Suprapubic skin (tissue), 4 donors: ENCODE measurements at places on chromosomes 5 and 9. TPM values are rescaled to one million over a fixed set of nuclear protein-coding genes. Genes with fewer than 3 reads are reported as not detected.
A peak's percentile ranks its signal among the peaks of the same experiment; 100 is the strongest.

ANKRD55 gene
- total RNA-seq, result not detected

GRCh38 chr9:113580041-113580953 lies 116.8 kb downstream of the RGS3 start:
- peaks cover 12% of the 10 kb centered on the region for H3K36me3 ChIP-seq
- H3K4me3 ChIP-seq, result no peak overlapping the region
- no peaks in the 10 kb centered on the region for H3K27me3 ChIP-seq
- peak; percentile 92 for DNase-seq
- H3K4me1 ChIP-seq, result peaks cover 65% of the 10 kb centered on the region

DNA sequence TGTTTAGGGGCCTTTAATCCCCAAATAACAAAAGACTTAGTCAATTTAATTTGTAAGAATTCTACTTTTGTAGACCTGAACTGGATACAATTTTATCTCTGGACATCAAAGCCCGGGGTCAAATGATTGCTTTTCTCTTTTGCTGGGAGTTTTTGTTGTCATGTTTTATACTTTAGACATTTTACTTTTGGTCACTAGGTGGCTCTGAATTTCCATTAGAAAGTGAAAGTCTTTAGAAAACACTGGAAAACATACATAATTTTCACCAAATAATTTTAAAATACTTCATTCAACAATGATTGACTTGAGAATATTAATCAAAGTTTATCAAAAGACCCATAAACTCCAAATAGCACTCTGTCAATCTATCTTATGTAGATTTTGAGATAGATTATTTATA lies 2.8 kb upstream of the PCA3 start:
- no peak overlapping the region for H3K27ac ChIP-seq
- DNase-seq, result no peak
- H3K36me3 ChIP-seq, result no peaks in the 10 kb centered on the region
- no peaks in the 10 kb centered on the region for H3K4me1 ChIP-seq

CENPK gene
- total RNA-seq, result 1.4 TPM

DNA sequence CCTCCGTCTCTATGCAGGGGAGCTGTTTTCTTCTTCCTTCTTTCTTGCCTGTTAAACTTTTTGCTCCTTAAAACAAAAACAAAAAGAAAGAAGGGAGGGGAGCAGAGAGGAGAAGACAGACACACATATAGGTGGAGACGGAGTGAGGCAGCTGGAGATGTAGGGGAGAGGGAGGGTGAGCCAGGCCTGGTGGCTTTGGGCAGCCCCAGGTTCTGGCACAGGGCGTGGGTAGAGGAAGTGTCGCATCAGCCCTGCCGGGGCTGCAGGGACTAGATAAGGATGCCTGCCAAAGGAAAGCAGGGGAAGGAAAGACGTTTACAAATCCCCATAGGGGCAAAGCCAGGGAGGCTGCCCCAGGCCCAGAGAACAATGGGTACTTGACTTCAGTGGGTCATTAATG lies 38.7 kb upstream of the PTGS1 start:
- no peaks in the 10 kb centered on the region for H3K4me1 ChIP-seq
- no peak overlapping the region for H3K4me3 ChIP-seq
- no peak overlapping the region for H3K27ac ChIP-seq
- H3K27me3 ChIP-seq, result no peaks in the 10 kb centered on the region
- no peak for DNase-seq

- H3K4me1 ChIP-seq, result no peaks in the 10 kb centered on the region
- no peaks in the 10 kb centered on the region for H3K36me3 ChIP-seq
- no peak overlapping the region for H3K27ac ChIP-seq
- H3K4me3 ChIP-seq, result no peak overlapping the region
- no peak for DNase-seq
- no peaks in the 10 kb centered on the region for H3K27me3 ChIP-seq
Measured at GRCh38 chr5:108303611-108304010, 78.3 kb downstream of the FBXL17 start.

DNA sequence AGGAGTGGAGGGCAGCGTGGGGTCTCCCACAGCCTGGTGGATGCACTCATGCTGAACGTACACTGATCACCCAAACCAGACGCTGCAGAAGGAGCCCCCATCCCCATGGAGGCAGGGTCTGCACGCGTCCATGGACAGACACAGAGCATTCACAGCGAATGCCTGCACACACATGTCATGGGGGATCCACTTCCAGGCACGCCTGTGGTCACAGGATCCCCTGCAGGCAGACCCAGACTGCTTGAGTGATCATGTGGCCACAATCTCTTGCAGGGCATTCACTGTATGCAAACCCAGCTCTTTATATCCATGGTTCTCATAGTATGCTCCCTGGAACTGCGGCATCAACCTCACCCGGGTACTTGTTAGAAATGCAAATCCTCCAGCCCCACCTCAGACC lies 5.4 kb downstream of the SNCB start:
- H3K4me3 ChIP-seq, result no peak overlapping the region
- no peaks in the 10 kb centered on the region for H3K36me3 ChIP-seq
- H3K27me3 ChIP-seq, result peaks cover 89% of the 10 kb centered on the region
- H3K27ac ChIP-seq, result no peak overlapping the region
- DNase-seq, result no peak

- peaks cover 29% of the 10 kb centered on the region for H3K4me1 ChIP-seq
- no peak overlapping the region for H3K4me3 ChIP-seq
- DNase-seq, result no peak
- H3K27ac ChIP-seq, result no peak overlapping the region
- no peaks in the 10 kb centered on the region for H3K27me3 ChIP-seq
Measured at GRCh38 chr9:98869078-98869745, 61.7 kb downstream of the GALNT12 start.

DNA sequence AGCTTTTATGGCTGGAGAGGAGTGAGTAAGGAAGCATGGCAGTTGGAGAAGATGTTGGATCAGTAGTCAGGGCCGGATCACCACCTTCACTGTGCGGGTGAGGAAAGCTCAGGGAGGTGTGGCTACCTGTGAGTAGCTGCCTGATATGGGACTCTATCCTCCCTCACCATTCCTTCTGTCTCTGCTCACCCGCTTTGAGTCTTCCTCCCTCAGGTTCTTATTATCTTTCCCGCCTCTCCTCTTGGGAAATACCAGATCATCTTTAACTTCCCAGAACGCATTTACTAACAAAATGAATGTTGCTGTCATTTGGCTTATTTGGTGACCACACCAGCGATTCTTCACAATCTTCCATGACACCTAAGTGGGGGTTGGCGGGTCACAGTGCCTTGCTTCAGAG lies 140.7 kb upstream of the GPR151 start:
- H3K36me3 ChIP-seq, result no peaks in the 10 kb centered on the region
- H3K27me3 ChIP-seq, result no peaks in the 10 kb centered on the region
- DNase-seq, result no peak
- H3K4me3 ChIP-seq, result no peak overlapping the region

GRCh38 chr5:31485376-31486207 lies 46.3 kb downstream of the DROSHA start:
- peaks cover 40% of the 10 kb centered on the region for H3K36me3 ChIP-seq
- no peak overlapping the region for H3K4me3 ChIP-seq
- no peak overlapping the region for H3K27ac ChIP-seq

GRCh38 chr9:118522093-118523028 lies 818.2 kb downstream of the TLR4 start:
- no peaks in the 10 kb centered on the region for H3K36me3 ChIP-seq
- no peak overlapping the region for H3K27ac ChIP-seq
- H3K4me1 ChIP-seq, result no peaks in the 10 kb centered on the region
- no peak for DNase-seq

DNA sequence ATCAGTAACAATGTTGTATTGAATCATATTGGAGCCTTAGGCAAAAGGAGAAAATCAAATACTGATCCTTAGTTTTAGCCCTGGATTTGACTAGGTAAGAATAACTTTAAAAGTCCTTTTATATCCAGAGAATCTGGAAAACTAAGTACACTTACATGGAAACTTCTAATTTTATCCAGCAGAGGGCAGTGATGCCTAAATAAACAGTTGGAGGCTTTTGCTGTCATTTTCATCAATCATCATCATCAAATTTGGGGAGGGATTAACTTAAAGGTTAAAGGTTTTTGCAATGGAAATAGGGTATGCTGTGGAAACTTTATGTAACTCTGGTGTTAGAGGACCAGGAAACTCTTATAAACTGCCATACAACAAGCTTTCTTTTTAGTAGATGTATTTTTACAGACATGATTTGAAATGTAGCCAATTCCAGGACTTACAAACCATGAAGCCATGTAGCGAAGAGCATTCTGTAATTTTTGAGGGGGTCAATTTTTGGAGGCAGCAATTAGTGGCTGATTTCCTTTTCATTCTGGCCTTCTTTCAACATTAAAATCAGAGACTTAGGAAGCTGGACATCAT lies 112.7 kb downstream of the OSTF1 start:
- no peak overlapping the region for H3K4me3 ChIP-seq
- no peaks in the 10 kb centered on the region for H3K27me3 ChIP-seq
- DNase-seq, result no peak
- no peaks in the 10 kb centered on the region for H3K36me3 ChIP-seq

- no peak overlapping the region for H3K4me3 ChIP-seq
- no peak overlapping the region for H3K27ac ChIP-seq
- peaks cover 4% of the 10 kb centered on the region for H3K27me3 ChIP-seq
- no peaks in the 10 kb centered on the region for H3K4me1 ChIP-seq
- no peaks in the 10 kb centered on the region for H3K36me3 ChIP-seq
Measured at GRCh38 chr9:73579823-73580222, 428.2 kb downstream of the ANXA1 start.

GRCh38 chr5:74289238-74289637 lies 351.3 kb downstream of the ENC1 start:
- peak overlapping the region; percentile 75 for H3K27ac ChIP-seq
- no peaks in the 10 kb centered on the region for H3K27me3 ChIP-seq
- peaks cover 36% of the 10 kb centered on the region for H3K4me1 ChIP-seq
- DNase-seq, result no peak
- H3K4me3 ChIP-seq, result no peak overlapping the region

DNA sequence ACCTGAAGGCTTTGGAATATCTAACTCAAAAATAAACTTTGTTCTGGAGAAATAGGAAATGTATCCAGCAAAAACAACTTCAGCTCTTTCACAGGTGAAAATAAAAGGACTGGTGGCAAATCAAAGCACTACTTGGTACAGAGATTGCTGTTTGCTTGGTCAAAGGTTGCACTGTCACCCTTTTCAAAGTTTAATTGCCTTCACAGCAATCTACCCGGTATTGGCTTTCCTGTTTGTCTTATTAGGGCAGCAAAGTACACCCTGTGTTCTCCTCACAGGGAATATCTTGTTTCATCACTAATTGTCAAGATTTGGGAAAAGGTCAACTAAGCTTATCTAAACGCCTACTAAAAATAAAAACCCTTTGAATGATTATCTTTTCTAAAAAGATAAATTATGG lies 214.1 kb upstream of the ADCY2 start:
- no peak overlapping the region for H3K27ac ChIP-seq
- H3K4me3 ChIP-seq, result no peak overlapping the region
- H3K4me1 ChIP-seq, result no peaks in the 10 kb centered on the region
- no peaks in the 10 kb centered on the region for H3K27me3 ChIP-seq

TAF11L11 gene
- not detected for total RNA-seq

- H3K27me3 ChIP-seq, result no peaks in the 10 kb centered on the region
- H3K4me1 ChIP-seq, result peaks cover 13% of the 10 kb centered on the region
- no peak overlapping the region for H3K27ac ChIP-seq
- H3K36me3 ChIP-seq, result no peaks in the 10 kb centered on the region
Measured at GRCh38 chr5:150765011-150765798, 6.4 kb upstream of the DCTN4 start.

DNA sequence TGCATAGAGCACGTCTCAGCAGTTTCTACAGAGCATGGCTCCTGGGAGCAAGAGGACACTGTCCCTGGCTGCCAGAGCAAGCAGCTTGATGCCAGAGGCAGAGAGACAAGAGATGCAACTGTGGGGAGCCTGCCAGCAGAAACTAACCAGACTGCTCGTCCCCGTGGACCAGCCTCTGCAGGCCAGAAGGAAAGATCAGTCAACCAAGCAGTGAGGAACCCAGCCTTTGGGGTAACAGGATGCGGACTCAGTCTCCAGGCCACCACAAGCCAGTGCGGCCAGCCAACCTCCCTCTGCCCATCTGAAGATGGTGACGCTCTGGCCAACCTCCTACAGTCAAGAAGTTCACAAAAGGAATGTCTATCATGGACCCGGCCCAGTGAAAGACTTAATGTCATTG lies 3.7 kb downstream of the SURF4 start:
- H3K27me3 ChIP-seq, result no peaks in the 10 kb centered on the region
- H3K4me3 ChIP-seq, result no peak overlapping the region
- peaks cover 88% of the 10 kb centered on the region for H3K4me1 ChIP-seq
- no peak overlapping the region for H3K27ac ChIP-seq

DNA sequence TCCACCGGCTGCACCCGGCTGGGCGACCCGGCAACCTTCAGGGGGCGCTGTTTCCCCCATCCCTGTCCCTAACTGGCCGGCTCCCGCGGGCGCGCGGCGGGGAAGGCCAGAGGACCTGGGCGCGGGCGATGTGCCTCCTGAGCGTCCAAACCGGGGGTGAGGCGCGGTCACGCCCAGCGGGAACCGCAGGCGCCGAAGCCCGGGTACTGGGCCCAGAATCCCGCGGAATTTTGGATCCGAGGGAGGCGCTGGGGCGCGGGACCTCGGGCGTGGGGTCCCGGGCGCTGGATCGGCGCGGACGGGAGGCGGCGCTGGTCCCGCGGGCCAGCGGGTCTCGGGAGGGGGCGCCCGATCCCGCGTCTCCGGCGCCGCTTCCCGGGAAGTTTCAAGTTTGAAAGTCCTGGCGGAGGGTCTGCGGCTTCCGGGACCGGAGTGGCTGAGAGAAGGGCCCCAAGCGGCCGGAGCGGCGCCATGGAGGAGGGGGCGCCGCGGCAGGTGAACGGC lies at the start of gene PKN3:
Gene PKN3, plus strand, starts transcription at position 59 of the 504 bp plus-strand sequence. Its CDS starts 413 bp downstream, at position 472.
- peak within 1 kb of the TSS; percentile 81 for H3K27ac ChIP-seq
- H3K4me3 ChIP-seq, result peak within 1 kb of the TSS; percentile 91

ABITRAM gene
- 9.9 TPM for total RNA-seq

GRCh38 chr5:37206736-37207135 lies 42.4 kb downstream of the CPLANE1 start:
- H3K36me3 ChIP-seq, result peaks cover 39% of the 10 kb centered on the region
- no peak for DNase-seq
- H3K27me3 ChIP-seq, result no peaks in the 10 kb centered on the region

- peaks cover 75% of the 10 kb centered on the region for H3K27me3 ChIP-seq
- no peak for DNase-seq
- no peaks in the 10 kb centered on the region for H3K36me3 ChIP-seq
- H3K4me3 ChIP-seq, result peak overlapping the region; percentile 42
- H3K4me1 ChIP-seq, result peaks cover 28% of the 10 kb centered on the region
Measured at GRCh38 chr9:124040186-124040931, 28.8 kb downstream of the LHX2 start.
